ENCODE measurements at places on chromosomes 3 and 15.

- DNase-seq: peak; percentile 71
Observed at GRCh38 chr3:105368566-105369499, 2.1 kb downstream of the ALCAM start.

DNA sequence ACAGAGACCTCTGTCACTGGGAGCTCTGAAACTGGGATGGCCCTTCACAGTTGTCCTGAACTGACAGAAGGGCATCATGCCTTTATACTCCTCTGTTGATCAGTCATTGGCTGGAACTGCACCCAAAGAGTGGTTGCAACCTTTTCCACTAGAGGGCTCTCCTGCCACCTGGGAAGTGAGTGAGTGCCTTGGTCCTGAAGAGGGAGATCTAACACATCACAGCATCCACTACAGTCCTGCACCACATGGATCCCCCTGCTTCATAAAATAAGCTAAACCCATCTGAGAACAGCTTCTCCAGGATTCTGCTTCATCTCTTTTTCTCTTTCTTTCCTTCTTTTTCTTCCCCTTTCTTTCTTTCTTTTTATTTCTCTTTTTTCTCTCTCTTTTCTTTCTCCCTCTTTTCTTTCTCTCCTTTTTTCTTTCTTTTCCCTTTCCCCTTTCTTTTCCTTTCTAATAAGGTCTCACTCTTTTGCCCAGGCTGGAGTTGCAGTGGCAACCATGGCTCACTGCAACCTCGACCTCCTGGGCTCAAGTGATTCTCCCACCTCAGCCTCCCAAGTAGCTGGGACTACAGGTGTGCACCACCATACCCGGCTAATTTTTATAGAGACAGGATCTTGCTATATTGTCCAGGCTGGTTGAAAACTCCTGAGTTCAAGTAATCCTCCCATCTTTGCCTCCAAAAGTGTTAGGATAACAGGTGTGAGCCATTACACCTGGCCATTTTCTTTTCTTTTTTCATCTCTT is 42.8 kb upstream of the RAF1 start:
- peak; percentile 49 for DNase-seq

GRCh38 chr3:121431726-121432517 is 113.9 kb downstream of the POLQ start:
- peak; percentile 18 for DNase-seq

DNA sequence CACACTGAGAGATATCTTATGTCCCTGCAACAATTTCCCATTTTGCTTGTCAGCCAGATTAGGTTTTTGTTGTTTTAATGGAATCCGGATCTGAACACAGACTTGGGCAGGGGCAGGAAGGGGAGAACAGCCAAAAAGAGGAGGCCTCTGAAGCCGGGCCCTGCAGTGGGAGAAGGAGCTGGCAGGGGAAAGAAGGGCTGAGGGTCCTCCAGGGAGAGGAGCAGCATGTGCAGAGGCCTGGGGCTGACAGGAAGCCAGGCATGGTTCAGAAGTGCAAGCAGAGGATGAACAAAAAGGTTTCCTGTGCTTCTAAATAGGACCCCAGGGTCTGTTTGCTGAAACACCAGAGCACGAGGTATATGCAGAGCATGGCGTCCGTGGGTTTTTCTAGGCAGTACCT is 49.1 kb upstream of the POMGNT2 start:
- no peak for DNase-seq

DNA sequence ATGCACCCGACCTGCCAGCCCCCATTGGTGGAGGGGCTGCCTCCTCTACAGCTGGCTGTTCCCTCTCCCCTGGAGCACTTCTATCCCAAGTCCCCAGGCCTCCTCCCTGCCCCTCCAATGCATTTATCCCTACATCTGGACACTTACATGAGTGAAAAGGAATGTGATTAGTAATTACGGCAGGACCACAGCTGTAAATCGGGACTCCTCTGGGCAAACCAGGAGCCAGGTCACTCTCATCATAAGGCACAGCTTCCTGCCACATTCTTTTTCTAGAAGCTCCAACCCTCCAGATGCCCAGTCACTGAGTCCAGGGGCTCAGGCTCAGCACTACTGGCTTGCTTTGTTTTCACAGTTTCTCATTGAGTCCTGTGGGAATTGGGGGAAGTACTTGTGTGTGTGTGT is 54.3 kb downstream of the IL20RB start:
- DNase-seq: no peak

DNA sequence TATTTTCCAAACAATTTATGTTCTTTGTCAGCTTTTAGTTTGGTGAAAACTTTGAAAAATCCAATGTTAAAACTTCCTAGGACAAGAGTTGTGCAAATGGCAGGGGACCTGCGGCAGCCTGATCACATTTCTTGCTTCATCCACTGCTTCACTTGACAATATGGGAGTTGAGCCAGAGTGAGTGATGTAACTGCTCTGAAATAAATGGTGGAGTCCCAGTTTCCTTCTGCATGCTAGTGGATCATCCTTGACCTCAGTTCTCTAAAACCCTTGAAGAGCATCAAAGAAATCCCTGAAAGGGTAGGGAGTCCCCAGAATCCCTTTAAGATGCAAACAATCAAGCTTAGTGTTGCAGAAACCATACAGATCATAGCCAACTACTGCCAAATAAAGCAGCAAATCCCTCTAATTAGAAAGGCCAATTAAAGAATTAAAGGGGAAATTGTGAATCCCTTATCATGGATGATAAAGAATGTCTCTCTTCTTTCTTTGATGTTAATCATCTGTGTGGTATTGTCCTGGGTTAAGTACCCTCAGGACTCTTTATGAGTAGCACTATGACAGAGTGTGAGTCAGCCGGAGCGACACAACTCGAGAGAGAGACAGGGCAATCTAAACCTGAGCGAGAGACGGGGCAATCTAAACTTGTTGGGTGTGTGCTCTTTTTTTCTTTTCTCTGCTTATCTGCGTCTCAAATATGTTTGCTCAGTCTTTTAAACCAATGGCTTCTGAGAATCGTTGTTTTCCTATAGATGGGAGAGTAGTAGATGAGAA is 41.8 kb upstream of the GAP43 start:
- DNase-seq: no peak

- DNase-seq: no peak
Observed at GRCh38 chr3:110343945-110344344, 727.7 kb upstream of the NECTIN3 start.

- DNase-seq: no peak
Observed at GRCh38 chr3:23302271-23302670, 99.1 kb downstream of the UBE2E2 start.

DNA sequence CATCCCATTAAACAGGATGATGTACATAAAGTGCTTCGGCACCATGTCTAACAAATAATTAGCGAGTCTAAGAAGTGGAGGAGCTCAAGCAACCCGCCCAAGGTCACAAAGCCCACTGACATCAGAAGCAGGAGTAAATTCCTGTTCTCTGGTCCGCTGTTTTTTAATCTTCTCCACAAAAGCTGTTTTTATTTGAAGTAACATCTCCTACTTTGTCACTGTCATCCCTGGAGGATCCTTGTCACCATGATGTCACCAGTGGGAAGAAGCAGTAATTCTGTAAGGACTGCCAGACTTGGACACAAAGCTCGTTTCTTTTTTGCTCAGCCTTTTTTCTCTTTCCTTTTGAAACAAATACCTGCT is 216.2 kb downstream of the STT3B start:
- DNase-seq: no peak

GRCh38 chr3:156635973-156636372 is 38.4 kb upstream of the TIPARP start:
- DNase-seq: no peak

DNA sequence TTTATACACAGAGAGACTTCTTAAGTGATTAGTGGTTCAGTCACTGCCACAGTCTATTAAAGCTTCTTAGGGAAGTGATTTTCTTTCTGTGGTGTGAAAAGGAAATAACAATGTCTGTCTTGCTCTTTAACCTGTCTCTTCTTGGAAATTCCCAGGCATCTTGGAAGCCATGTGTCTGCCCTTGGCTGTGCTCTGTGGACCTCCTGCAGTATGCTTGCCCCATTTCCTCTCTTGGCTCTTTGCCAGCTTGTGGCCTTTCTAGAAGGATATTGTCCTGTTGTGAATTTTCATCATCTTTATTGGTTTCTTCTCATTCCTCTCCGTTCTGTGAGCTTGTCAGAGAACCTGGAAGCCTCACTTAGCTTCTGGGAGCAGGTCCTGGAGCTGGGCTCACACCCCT is 338.4 kb upstream of the C2CD4B start:
- no peak for DNase-seq

GRCh38 chr3:157872902-157873301 is 233.3 kb downstream of the SHOX2 start:
- no peak for DNase-seq

GRCh38 chr15:82663186-82663600 is 16.0 kb upstream of the CPEB1 start:
- peak; percentile 52 for DNase-seq

- no peak for DNase-seq
Observed at GRCh38 chr3:107599772-107600145, 77.0 kb downstream of the BBX start.

GRCh38 chr3:149089395-149089794 is 3.1 kb upstream of the HLTF start:
- no peak for DNase-seq

- no peak for DNase-seq
Observed at GRCh38 chr3:160012108-160012507, 23.5 kb downstream of the IL12A start.

DNA sequence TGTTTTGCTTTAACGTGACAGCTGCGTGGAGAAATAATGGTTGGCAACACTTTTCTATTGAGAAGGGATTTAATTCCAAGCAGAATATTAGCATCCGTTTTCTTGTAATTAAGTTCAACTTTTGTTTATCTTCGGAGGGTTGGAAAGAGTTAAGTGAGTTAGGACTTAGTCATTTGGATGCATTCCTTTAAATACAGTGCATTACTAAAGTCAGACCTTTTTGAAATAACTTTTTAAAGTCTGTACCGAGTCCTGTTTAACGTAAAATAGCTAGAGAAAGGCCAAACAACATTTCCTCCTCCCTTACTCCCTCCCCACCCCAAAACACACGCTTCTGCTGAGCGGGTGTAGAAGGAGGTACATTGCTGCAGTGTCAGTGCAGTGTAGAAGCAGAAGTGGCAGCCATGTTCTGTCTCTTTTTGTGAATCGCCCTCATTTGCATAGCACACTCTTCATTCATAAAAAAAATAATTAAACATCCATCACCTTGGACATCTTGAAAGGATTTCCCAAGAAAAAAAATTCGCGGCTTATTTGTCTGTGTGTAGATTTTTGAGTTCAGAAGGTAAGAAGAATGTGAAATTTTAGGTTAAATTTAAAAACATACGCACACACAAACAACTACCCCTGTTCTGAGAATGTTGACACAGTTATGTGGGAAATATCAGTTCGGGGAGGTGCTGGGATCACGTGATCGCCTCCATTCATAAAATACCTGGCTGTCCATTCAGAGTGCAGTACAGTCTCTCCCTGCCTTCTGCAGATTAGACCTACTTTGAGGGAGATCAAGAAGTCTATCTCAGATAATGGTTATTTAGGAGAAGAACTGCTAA is 1.6 kb downstream of the SPRED1 start:
- DNase-seq: no peak

DNA sequence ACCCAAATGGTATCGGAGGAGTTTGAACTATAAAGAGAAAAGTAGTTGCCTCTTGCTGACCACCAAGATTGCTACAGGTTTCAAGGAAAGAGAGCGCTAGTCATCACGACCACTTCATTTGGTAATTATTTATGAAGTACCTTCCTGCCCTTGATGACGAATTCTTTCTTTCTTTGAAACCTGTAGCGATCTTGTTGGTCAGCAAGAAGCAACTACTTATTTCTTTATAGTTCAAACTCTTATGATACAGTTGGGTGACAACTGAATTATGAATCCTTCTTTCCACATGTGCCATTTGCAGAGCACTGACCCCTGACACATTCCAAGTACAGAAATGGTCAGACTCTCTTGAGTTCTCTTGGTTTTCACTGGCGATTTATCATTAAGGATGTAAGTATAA is 46.8 kb downstream of the THRB start:
- no peak for DNase-seq

DNA sequence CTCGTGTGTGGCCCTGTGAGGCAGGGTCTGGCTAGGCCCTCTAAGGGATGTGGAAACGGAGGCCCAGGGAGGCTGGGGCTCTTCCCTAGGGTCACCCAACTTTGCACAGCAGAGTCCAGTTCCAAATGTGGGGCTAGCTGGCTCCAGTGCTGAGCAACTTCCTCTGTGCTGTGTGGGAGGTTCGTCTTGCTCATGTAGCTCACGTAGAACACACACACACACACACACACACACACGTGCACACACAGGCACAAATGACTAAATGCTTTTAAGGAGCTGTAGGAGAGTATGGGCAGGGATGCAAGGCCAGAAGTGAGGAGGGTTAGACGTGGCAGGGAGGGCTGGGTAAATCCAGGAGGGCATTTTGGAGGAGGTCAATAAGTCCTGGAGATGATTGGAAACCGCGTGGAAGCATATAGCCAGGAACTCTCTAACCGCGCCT is 213.8 kb downstream of the RPLP1 start:
- DNase-seq: no peak

GRCh38 chr3:24161841-24162240 is 216.8 kb downstream of the NR1D2 start:
- DNase-seq: no peak

GRCh38 chr3:44890852-44891251 is 16.4 kb downstream of the TGM4 start:
- DNase-seq: no peak

DNA sequence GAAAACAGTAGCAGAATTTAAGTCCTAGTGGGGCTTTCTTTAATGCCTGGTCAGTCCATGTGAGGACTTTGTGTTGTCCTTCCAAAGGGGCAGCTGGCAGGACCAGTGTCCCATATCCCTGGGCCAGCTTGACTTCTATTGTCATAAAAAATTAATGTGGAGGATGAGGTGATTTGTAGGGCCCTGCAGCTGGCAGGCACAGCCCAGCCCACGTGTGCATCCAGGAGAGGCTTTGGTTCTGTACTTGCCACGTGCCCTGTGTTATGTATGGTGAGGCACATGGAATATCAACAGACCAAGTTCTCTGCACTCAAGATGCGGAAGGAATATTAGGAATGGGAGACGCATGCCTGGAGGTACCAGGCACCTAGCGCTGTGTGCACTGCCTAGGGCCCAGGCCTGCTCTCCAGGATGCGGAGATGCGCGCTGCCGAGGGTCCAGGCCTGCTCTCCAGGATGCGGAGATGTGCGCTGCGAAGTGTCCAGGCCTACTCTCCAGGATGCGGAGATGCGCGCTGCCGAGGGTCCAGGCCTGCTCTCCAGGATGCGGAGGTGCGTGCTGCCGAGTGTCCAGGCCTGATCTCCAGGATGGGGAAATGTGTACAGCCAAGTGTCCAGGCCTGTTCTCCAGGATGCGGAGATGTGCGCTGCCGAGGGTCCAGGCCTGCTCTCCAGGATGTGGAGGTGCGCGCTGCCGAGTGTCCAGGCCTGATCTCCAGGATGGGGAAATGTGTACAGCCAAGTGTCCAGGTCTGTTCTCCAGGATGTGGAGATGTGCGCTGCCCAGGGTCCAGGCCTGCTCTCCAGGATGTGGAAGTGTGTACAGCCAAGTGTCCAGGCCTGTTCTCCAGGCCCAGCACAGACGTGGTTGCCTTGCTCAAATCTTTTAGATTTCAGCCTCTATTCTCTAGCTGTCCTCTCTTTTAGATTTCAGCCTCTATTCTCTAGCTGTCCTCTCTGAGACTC is 183.3 kb upstream of the ROPN1 start:
- DNase-seq: no peak
